ENCODE measurements at places on chromosomes 4 and X. TPM values are rescaled to one million over a fixed set of nuclear protein-coding genes. Genes with fewer than 3 reads are reported as not detected.

Gene UBL4A
- total RNA-seq = 20.9 TPM

Gene FAAH2
- total RNA-seq = 3.1 TPM

Gene LANCL3
- total RNA-seq = 0.12 TPM

Gene TLR1
- 39.6 TPM for total RNA-seq

Gene CCDC160
- not detected for total RNA-seq

Gene GAGE2A
- total RNA-seq = not detected

Gene SMR3B
- not detected for total RNA-seq

Gene NPNT
- not detected for total RNA-seq

Gene CTAG2
- total RNA-seq = not detected

Measured in activated B cell treated with CpG ODN at 0.5 μM for 24 hours (primary cell).